ENCODE measurements at places on chromosomes 5 and 9.

GRCh38 chr5:98872674-98873073 lies 56.1 kb downstream of the CHD1 start:
- DNase-seq, result no peak

DNA sequence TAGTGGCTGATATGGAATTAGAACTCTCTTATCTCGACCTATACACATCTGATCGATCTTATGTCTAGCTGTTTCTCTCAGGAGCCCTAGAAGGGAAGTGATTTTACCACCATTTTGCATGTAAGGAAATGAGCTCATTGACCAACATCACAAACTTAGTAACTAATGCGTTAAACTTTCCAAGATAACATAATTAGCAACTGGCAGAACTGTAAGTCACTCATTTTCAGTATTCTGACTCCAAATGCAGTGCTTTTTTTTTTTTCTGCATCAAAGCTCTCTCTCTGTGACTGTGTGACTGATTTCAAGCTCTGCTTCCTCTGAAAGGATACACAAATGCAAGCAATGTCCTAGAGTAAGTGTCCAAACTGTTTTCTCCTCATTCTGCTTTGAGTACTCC lies 68.1 kb upstream of the FBXL7 start:
- DNase-seq, result no peak

DNA sequence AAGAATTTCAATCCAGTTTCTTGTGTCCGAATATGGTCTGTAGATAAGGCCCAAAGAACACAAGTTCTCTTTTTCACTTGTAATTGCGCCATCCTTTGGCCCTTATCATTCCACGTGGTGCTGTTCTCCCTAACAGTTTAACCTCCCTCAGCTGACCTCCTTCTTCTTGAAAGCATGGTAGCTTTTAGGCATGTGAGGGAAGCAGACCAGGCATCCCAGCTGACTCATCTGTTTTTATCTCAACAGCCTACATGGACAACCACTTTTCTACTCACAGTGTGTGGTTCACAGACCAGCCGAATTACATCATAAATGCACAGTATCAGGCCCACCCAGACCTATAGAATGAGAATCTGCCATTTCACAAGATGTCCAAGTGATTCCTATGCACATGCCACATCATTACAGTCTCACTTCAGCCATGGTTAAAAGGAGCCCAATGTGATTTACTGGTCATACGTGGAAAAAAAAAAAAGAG lies 26.9 kb upstream of the PLIN2 start:
- no peak for DNase-seq

- no peak for DNase-seq
These were observed 40.9 kb downstream of the NACC2 start for GRCh38 chr9:136054146-136054545.

GRCh38 chr5:31581498-31582099 lies 49.5 kb downstream of the C5orf22 start:
- no peak for DNase-seq

DNA sequence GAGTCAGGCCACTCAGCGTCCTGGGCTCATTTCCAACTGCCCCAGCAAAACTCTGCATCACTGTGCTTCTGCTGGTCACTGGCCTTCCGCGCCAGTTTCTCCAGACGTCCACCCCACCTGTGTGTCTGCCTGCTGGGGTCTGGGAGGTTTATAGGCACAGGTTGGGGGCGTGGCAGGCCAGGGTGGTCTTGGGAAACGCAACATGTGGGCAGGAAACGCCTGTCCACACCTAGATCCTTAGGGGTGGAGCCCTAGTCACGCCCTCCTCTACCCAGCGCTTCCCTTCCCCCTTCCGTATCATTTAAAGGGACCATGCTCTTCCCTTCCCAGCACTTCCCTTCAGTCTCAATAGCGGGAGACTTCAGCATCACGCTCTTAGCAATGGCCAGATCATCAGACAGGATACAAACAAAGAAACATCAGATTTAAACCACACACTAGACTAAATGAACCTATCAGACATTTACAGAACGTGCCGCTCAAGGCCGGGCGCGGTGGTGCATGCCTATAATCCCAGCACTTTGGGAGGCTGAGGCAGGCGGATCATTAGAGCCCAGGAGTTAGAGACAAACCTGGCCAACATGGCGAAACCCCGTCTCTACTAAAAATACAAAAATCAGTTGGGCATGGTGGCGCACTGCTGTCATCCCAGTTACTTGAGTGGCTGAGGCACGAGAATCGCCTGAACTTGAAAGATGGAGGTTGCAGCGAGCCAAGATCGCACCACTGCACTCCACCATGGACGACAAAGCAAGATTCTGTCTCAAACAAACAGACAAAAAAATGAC lies 11.8 kb upstream of the BTNL9 start:
- no peak for DNase-seq

DNA sequence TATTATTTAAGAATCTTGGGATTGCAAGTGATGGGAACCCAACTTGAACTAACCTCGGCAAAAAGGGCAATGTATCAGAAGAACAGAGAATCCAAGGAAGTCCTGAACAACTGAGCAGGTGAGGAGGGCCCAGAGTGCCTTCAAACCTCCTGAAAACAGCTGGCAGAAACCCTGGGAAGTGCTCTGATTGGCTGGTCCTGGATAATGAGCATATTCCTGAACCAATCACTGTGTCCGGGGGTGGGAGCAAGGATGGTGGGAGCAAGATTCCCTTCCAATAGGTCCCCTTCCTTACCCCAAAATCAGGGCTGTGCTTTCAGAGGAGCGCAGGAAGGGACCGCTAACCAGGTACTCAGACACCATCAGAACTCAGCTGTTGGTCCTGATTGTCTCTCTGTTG lies 31.9 kb upstream of the TBC1D2 start:
- DNase-seq, result no peak

DNA sequence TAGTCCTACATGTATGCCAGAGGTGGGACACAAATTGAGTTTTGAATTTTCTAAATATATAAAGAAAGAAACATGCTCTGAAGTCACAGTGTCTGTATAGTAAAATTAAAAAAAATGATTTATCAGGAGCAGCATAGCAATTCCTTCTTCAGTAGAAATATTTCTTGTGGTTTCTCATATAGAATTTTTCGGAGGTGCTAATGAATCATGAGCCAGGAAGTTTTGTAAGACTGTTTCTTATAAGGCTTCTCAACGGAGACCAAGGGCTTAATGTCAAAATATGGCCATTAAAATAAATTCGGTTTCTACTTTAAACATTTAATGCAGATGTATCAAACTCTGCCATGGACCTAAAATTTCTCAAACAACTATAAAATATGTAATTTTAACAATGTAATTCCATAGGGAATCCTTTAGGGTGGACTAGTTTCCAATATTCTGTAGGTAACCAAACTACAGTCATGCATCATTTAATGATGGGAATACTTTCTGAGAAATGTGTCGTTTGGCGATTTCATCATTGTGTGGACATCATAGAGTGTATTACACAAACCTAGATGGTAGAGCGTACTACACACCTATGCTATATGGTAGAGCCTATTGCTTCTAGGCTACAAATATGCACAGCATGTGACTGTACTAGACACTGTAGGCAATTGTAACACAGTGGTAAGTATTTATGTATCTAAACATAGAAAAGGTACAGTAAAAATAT lies 66.3 kb downstream of the ANKRD55 start:
- no peak for DNase-seq

DNA sequence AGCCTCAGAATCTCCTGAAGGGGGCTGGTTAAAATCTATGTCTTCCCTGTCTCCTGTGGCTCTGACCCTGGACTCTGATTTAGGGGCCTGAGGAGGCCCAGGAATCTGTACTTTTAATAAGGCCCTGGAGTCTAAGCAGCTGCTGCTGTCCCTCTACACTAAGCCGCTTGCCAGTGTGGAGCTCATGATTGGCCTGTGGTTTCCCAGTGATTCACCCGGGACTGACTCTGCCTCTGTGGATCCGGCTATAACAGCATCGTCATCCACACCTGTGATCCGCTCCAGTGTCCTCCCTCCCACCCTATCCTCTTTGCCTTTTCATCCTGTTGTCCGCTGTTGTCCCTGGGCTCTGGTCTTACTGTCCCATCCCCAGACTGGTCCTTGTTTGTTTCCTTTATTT lies 3.7 kb downstream of the SLC31A2 start:
- no peak for DNase-seq

GRCh38 chr5:44336708-44337107 lies 52.5 kb downstream of the FGF10 start:
- DNase-seq, result no peak

DNA sequence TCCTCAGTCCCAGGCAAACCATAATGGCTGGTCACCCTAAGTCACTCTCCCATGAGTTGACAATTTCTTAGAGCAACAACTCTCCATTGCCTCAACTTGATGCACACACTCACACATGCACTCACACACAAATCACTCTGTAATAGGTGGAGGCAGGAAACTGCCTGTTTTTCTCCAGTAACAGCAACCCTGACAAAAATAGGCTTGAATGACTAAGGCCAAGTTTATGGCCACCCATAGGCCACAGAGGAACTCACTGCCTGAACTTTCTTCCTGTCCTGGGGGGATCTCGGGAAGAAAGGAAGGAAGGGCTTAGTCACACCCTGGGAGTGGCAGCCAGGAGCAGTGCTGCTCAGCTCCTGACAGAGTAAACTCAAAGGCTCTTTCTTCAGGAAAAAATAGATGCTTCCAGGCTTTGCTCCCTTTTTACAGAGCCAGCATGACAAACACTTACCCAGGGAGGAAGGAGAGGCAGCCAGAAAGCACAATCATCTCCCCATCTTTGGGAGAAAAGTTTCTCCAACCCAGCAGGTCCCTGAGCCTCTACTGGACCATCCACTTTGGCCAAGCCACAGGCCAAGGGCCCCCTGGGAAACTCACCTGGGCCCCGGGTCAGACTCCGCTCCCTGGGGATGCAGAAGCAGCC lies 368 bp downstream of the SH3TC2 start:
- DNase-seq, result no peak

GRCh38 chr9:134239939-134240338 lies 75.6 kb upstream of the RNU6ATAC start:
- DNase-seq, result no peak
